NCI-H1092 (cell line): ENCODE measurements at places on chromosomes 2 and 18.

DNA sequence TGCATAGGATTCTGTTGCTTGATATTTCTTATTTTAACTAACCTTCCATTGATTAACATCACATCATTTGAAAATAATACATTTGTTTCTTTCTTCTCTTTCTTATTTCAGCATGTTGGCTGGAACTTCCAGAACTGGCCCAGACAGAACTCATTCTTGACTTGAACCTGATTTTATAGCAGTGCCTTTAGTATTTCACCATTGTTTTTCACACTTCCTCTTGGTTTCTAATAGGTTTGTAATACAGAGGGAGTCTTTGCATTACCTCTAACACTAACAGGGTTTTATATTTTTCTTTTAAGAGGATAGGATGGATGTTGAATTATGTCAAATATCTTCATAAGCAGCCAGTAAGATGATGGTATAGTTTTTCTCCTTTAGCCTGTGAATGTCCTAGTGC lies 39.2 kb downstream of the SEMA4F start:
- no peak for DNase-seq

DNA sequence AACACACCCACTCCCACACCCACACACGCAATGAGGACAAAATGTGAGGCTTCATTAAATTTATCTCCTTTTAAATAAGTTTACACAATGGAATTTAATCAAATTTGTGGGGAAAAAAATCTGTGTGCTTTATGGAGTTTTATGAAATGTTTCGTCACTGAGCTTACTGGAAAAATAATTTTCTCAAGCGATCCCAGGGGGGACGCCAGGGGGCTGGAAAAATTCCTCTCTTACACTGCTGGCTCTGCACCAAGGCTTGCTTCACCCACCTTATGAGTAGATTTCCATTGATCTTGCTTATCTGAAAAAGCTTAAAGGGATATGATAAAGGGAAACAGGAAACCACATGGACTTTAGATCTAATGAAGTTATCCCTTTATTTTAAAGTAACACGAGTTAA lies 95.5 kb downstream of the CABYR start:
- DNase-seq, result no peak

GRCh38 chr18:53131001-53131400 lies 791.0 kb downstream of the DCC start:
- DNase-seq, result no peak

- DNase-seq, result no peak
These were observed 117.2 kb upstream of the CDH20 start for GRCh38 chr18:61216051-61216450.

GRCh38 chr2:68482296-68482820 lies 15.0 kb downstream of the APLF start:
- DNase-seq, result no peak

DNA sequence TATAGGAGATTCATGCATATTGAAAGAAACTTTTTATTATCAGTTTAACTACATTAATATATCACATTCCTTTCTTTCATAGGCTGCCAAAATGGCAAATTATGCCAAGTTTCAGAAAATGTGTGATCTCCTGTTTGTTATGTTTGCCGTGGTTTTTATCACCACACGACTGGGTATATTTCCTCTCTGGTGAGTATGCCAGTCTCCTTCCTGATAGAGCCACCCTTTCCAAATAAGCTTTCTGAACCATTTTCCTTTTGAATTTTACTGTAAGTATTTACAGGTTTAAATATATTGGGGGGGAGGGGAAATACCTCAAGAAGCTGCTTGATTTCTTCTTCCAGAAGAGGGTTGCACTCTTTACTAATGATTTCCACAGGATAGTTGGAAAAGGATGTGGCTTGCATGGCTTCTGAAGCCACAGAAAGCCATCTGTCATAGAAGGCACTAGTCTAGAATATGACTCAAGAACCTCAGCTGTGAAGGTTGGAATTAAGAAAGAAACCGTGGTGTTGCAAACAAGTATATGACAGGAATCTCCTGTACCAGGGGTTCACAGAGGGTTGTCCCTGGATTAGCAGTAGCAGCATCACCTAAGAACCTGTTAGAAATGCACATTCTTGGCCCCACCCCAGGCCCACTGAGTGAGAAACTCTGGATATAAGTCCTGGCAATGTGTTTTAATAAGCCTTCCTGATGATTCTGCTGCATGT lies 84.5 kb upstream of the NOSTRIN start:
- DNase-seq, result no peak

DNA sequence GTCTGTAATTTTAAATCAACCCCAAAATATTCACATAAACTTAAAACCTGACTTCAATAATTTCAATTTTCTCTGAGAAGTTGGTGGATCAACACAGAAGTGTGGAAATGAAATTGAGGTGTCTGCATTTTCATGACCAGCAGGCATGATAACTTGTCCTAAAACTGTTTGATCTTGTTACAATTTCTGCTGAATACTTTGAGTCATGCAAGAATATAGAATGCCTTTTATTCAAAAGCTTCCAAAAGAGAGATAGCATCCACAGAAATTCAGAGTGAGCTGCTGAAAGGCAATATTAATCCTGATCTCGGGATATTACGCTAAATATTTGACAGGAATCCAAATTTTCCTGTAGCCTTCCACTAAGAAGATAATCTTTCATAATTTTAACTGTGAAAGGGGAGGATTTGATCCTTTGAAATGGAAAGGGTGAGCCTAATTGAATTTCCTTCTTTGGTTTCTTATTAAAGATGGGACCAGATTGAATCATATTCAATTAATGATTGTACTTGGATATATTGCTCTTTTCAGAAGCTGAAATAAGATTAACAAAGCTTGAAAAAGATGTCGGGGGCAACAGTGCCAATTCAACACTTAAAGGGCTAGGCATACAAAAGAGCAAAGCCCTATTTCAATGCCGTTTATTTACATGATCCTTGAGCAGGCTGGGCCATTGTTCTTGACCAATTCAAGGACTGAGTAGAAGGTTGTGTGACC lies 129.3 kb downstream of the NCKAP5 start:
- peak; percentile 15 for DNase-seq

DNA sequence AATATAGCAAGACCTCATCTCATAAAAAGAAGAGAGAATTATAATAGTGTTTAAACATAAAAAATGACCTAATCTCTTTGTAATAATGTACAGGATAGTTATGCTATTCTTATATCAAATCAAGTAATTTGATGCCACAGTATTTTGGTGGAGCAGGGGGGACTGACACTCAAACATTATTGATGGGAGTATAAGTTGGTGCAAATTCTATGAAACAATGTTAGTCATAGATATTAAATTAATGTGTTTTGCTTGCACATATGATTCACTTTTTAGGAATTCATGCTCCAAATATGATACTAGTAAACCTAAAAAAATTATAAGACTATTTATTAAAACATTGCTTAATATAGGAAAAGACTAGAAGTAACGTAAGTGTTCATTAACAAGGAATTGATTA lies 256.1 kb upstream of the SYT4 start:
- no peak for DNase-seq

DNA sequence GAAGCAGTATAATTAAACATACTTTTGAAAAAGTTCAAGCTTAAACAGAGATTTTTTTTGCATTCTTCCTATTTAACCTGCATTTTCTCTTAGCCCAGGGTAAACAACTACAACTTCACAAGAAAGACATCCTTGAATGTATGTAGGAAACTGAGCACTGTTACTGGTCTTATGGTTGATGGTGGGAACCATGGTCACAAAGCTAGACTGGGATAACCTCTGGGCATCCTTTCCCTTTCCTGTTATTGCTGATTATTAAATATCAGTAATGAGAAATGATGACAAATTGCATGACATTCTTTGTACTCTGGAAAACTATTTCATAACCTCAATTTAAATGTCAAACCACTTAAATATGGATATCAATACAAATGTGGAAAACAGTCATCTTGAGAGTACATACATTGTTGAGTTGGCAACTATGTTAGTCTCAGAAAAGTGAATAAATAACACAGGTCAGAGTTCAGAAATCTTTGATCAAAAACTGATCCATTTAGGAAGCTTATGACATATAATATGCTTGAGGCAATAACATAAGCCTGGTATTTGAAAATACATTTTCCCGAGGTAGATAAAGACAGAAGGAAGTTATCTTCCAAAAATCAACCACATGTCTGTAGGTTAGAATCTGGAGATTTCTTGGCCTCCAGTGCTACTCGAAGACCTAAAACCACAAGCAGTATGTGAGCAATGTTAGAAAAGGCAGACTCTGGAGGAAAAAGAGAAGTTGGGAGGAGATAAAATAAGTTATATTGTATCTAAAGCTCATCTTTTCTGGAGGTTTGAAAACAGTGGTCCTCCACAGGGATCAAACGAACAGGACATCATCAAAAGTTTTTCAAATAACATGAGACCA lies 65.2 kb upstream of the ST8SIA5 start:
- DNase-seq, result no peak

GRCh38 chr2:239081622-239082021 lies 233.7 kb downstream of the TWIST2 start:
- no peak for DNase-seq

GRCh38 chr2:176206682-176207081 lies 18.2 kb downstream of the HOXD1 start:
- DNase-seq, result no peak

- DNase-seq, result peak; percentile 42
These were observed 919.3 kb upstream of the CDH2 start for GRCh38 chr18:29096079-29096770.

DNA sequence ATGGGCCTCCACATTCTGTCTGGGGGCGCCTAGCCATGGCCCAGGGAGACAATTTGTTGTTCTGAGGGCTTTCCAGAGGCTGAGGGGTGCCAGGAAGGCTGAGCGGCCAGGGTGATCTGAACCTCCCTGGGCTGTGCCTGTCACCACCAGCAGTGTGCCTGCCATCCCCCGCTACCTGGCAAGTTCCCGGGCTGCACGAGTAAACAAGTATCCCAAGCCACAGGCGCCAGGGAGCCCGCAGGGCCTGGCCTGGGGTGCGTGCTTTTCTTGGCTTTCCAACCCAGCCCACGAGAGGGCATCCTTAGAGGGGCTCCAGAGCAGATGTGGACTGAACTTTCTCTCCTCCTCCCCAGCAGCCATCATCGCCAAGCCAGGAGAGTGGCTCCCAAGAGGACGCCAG lies 35.1 kb upstream of the B3GNT7 start:
- DNase-seq, result no peak

GRCh38 chr18:31125878-31126277 lies 23.7 kb upstream of the DSC2 start:
- DNase-seq, result no peak

GRCh38 chr2:85234868-85235267 lies 92.9 kb downstream of the TGOLN2 start:
- DNase-seq, result peak; percentile 73

DNA sequence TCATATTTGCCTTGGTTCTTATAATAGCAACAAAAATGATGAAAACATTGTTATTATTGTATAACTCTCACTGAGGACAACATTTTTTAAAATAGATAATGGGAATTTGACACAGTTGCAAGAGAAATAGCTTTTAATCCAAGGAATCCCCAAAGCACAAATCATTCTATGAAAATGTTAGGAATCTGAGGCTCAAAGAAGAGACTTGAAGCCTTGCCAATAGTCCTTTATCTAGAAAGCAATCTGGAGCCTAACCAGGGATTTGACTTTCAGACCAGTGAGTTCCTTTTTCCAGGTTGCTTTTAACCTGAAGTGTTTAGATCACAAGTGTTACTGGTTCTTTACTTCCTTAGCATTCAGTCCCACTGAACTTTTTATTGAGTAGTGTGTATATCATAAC lies 574.5 kb upstream of the ZEB2 start:
- no peak for DNase-seq

DNA sequence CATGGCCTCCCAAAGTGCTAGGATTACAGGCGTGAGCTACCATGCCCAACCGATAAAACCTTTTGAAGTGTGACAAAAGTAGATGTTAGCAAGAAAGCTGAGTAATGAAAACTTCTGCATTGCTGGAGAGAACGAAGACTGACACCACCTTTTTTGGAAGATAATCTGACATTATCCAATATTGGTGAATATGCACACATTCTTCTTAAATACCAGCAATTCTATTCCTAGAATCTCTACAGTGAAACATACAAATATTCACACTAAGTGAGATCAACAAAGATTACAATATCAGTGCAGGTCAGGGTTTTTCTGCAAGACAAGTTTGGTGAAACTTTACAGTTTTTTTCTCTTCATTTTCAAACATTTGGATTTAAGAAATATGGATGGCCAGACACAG lies 7.8 kb downstream of the PIAS2 start:
- no peak for DNase-seq

- DNase-seq, result peak; percentile 9
These were observed 166.8 kb downstream of the TPGS2 start for GRCh38 chr18:36661999-36662398.

- DNase-seq, result peak; percentile 72
These were observed 132.8 kb upstream of the TTC39C start for GRCh38 chr18:23881778-23882177.

DNA sequence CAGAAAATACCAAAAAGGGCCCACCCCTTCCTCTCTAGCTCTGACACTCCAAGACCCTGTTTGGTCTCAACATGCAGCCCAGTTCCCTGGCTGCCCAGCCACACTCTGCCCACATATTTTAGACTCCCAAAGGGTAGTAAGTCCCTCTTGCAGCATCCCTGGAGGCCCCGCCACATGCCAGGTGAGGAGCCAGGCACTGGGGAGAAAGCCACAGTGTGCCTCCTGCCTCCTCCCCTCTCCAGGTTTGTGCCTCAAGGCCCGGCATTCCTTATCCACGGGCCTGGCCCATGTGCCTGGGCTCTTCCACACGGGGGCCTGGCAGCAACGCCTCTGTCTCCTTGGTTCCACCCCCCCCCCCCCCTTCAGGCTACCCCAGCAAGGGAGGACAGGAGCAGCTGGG lies 75.5 kb downstream of the HS1BP3 start:
- no peak for DNase-seq

- no peak for DNase-seq
These were observed 99.8 kb upstream of the NEUROD1 start for GRCh38 chr2:181780047-181780651.

GRCh38 chr2:130986890-130987493 lies 106.3 kb downstream of the FAM168B start:
- no peak for DNase-seq

DNA sequence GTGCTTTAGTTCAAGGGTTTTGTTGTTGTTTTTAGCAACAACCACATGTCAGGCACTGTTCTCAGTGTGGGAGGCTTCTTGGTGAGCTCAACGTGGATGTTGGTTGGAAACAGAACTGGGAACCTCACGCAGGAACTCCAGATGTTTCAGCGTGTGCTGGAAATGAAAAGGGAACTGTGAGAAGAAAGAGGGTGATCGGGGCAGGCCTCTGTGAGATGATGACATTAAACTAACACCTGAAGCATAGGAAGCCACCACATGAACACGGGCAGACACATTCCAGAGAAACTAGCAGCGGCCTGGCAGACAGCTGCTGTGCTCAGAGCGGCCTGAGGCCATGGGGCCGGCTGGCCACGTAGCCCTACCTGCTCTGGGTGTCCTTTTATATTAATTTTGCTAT lies 66.4 kb downstream of the COA5 start:
- DNase-seq, result no peak

- DNase-seq, result no peak
These were observed 11.2 kb downstream of the SLC66A3 start for GRCh38 chr2:11166476-11166875.
